ENCODE measurements at places on chromosomes 3 and 15. TPM values are rescaled to one million over a fixed set of nuclear protein-coding genes. Genes with fewer than 3 reads are reported as not detected.

CTXN2 gene
- polyA plus RNA-seq = 1.6 TPM

GREM1 gene
- 1.4 TPM for polyA plus RNA-seq

IMPG2 gene
- 0.53 TPM for polyA plus RNA-seq

ARPIN gene
- polyA plus RNA-seq = 15.9 TPM

ARHGEF3 gene
- 43.1 TPM for polyA plus RNA-seq

FRMD5 gene
- polyA plus RNA-seq = 12.3 TPM

SKOR1 gene
- polyA plus RNA-seq = 1.3 TPM

- no peak for DNase-seq
- no peaks in the 10 kb centered on the region for H3K27me3 ChIP-seq
- no peak overlapping the region for H3K27ac ChIP-seq
- H3K36me3 ChIP-seq = no peaks in the 10 kb centered on the region
Observed at GRCh38 chr15:62326460-62327011, 161.5 kb upstream of the C2CD4B start.

- H3K4me3 ChIP-seq = no peak overlapping the region
- DNase-seq = no peak
- no peaks in the 10 kb centered on the region for H3K27me3 ChIP-seq
Observed at GRCh38 chr3:196181127-196181546, 30.1 kb downstream of the ZDHHC19 start.

GRCh38 chr15:68630211-68630555, 51.4 kb downstream of the CORO2B start:
- no peaks in the 10 kb centered on the region for H3K27me3 ChIP-seq
- H3K27ac ChIP-seq = no peak overlapping the region
- H3K4me3 ChIP-seq = no peak overlapping the region
- H3K36me3 ChIP-seq = no peaks in the 10 kb centered on the region
- DNase-seq = no peak

DNA sequence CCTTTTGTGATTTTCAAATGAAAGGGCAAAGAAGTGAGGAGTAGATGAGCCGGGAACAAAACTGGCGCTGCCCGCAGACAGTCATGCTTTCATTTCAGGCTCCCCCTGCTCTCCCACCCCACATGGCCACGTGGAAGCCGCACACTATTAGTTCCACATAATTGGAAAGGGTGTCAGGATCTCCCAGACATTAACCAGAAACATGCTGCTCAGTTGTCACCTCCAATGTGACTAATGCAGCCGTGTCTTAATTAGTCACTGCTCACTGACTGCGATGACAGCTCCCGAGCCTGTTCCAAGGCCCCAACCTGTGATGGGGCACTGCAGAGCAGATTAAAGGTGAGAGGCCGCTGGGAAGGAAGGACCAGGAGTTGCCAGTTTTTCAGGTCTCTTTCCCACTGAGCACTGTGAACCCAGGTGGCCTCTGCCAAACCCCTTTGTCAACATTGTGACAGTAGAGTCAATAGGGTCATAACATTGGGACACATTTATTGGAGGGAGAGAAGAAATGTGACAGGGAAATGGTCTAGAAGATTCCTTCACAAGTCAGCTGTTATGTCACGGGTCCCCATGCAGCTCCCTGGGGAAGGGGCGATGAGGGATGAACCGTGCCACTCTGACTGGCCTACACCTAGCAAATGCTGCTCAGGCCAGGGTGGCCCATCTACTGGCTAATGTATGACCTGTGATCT, 38.6 kb upstream of the SFMBT1 start:
- H3K36me3 ChIP-seq = no peaks in the 10 kb centered on the region
- no peak overlapping the region for H3K27ac ChIP-seq
- H3K4me1 ChIP-seq = no peaks in the 10 kb centered on the region
- no peaks in the 10 kb centered on the region for H3K27me3 ChIP-seq
- no peak for DNase-seq
- H3K4me3 ChIP-seq = no peak overlapping the region

- DNase-seq = no peak
- H3K4me1 ChIP-seq = peaks cover 73% of the 10 kb centered on the region
- peak overlapping the region; percentile 41 for H3K27ac ChIP-seq
- H3K27me3 ChIP-seq = no peaks in the 10 kb centered on the region
- H3K36me3 ChIP-seq = no peaks in the 10 kb centered on the region
Observed at GRCh38 chr3:46950650-46951241, 25.8 kb downstream of the CCDC12 start.

DNA sequence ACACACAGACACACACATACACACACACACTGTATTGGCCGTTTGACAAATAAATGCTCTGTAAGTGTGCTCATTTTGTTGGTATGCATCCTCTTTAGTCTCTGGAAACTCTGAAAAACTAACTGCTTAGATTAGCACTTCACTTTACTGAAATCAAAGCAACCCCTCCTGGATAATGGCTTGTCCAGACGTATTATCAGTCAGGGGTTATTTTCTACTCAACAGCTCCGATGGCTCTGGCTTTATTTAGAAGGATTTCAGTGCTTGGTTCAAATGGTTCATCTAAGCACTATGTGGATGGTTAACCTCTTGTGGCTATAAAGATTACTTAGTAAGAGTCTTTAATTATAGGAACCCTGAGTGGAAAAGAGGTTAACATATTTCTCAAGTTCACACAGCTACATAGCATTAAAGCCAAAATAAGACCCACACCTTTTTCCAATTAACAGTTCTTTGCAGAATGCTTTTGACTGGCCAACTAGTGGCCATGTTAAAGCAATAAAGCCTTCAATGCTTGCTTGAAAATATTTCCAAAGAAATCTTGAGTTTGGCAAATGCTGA, 516.1 kb upstream of the NAALADL2 start:
- H3K27me3 ChIP-seq = no peaks in the 10 kb centered on the region
- no peak overlapping the region for H3K27ac ChIP-seq
- no peaks in the 10 kb centered on the region for H3K36me3 ChIP-seq
- no peak for DNase-seq

GRCh38 chr3:171028025-171028778, 1.7 kb upstream of the SLC2A2 start:
- no peaks in the 10 kb centered on the region for H3K27me3 ChIP-seq
- peak overlapping the region; percentile 13 for H3K4me3 ChIP-seq
- no peak overlapping the region for H3K27ac ChIP-seq
- H3K4me1 ChIP-seq = no peaks in the 10 kb centered on the region
- H3K36me3 ChIP-seq = no peaks in the 10 kb centered on the region
- peak; percentile 33 for DNase-seq

- no peak overlapping the region for H3K4me3 ChIP-seq
- H3K27me3 ChIP-seq = no peaks in the 10 kb centered on the region
- DNase-seq = no peak
- peaks cover 9% of the 10 kb centered on the region for H3K4me1 ChIP-seq
- H3K36me3 ChIP-seq = no peaks in the 10 kb centered on the region
Observed at GRCh38 chr15:48858401-48858800, 19.5 kb upstream of the EID1 start.

GRCh38 chr3:29758434-29759322, 477.8 kb downstream of the RBMS3 start:
- peak overlapping the region; percentile 26 for H3K27ac ChIP-seq
- no peaks in the 10 kb centered on the region for H3K36me3 ChIP-seq
- H3K4me3 ChIP-seq = no peak overlapping the region
- H3K27me3 ChIP-seq = no peaks in the 10 kb centered on the region
- no peak for DNase-seq

- H3K36me3 ChIP-seq = no peaks in the 10 kb centered on the region
- DNase-seq = no peak
- H3K4me1 ChIP-seq = no peaks in the 10 kb centered on the region
- H3K27ac ChIP-seq = no peak overlapping the region
- no peak overlapping the region for H3K4me3 ChIP-seq
Observed at GRCh38 chr15:79673416-79674123, 223.2 kb downstream of the MTHFS start.

DNA sequence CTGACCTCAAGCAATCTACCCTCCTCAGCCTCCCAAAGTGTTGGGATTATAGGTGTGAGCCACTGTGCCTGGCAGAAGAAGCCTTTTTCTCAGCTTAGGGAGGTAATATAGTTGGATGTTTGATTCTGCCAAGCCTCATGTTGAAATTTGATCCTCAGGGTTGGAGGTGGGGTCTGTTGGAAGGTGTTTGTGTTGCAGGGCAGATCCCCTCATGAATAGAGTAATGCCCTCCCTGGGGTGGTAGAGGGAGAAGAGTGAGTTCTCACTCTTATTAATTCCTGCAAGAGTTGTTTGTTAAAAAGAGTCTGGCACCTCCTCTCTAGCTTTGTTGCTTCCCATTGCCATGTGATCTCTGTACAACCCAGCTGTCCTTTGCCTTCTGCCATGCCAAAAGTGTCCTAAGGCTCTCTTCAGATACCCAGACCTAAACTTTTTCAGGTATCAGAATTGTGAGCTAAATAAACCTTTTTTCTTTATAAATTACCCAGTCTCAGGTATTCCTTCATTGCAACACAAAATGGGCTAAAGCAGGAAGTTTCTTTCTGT, 16.4 kb downstream of the NECTIN3 start:
- no peaks in the 10 kb centered on the region for H3K4me1 ChIP-seq
- no peak overlapping the region for H3K27ac ChIP-seq
- no peaks in the 10 kb centered on the region for H3K36me3 ChIP-seq
- H3K4me3 ChIP-seq = no peak overlapping the region
- no peaks in the 10 kb centered on the region for H3K27me3 ChIP-seq

- DNase-seq = no peak
- H3K36me3 ChIP-seq = no peaks in the 10 kb centered on the region
- no peaks in the 10 kb centered on the region for H3K27me3 ChIP-seq
- peaks cover 46% of the 10 kb centered on the region for H3K4me1 ChIP-seq
- no peak overlapping the region for H3K4me3 ChIP-seq
- no peak overlapping the region for H3K27ac ChIP-seq
Observed at GRCh38 chr3:124775877-124776276, 45.6 kb downstream of the UMPS start.

GRCh38 chr15:56533731-56534403, 68.9 kb upstream of the MNS1 start:
- H3K36me3 ChIP-seq = no peaks in the 10 kb centered on the region
- H3K4me1 ChIP-seq = no peaks in the 10 kb centered on the region
- no peak for DNase-seq

DNA sequence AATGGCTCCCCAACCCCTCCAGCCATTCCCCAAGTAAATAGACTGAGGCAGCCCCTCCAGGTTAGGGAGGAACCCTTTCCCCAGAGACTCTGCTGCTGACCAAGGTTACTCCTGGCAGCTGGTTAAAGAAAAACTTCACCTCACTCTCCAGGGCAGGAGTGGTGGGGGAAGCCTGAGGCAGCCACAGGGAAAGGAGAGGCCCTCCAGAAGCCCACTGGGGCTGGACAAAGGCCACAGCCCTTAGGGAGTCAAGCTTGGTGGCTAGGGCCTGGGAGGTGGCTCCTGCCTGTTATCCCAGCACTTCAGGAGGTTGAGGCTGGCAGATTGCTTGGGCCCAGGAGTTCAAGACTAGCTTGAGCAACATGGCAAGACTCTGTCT, 923 bp downstream of the ACY1 start:
- H3K36me3 ChIP-seq = no peaks in the 10 kb centered on the region
- H3K4me3 ChIP-seq = no peak overlapping the region
- peak overlapping the region; percentile 14 for H3K27ac ChIP-seq
- peaks cover 20% of the 10 kb centered on the region for H3K4me1 ChIP-seq

- no peak for DNase-seq
- no peaks in the 10 kb centered on the region for H3K36me3 ChIP-seq
- no peaks in the 10 kb centered on the region for H3K27me3 ChIP-seq
- no peak overlapping the region for H3K27ac ChIP-seq
Observed at GRCh38 chr3:121111914-121112612, 204.1 kb downstream of the STXBP5L start.

- no peaks in the 10 kb centered on the region for H3K27me3 ChIP-seq
- H3K27ac ChIP-seq = no peak overlapping the region
- no peaks in the 10 kb centered on the region for H3K36me3 ChIP-seq
- H3K4me1 ChIP-seq = no peaks in the 10 kb centered on the region
- no peak for DNase-seq
Observed at GRCh38 chr15:26015516-26016075, 152.5 kb upstream of the ATP10A start.

DNA sequence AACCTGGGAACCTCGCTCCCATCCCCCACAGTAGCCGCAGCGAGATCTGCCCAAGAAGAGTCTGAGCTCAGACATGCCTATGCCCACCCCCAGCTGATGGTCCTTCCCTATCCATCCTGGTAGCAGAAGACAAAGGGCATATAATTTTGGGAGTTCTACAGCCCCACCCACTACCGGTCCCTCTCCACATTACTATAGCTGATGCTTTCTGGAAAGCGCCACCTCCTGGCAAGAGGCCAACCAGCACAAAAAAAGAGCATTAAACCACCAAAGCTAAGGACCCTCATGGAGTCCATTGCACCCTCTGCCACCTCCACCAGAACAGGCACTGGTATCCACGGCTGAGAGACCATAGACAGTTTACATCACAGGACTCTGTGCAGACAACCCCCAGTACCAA, 168.4 kb downstream of the MEGF11 start:
- no peaks in the 10 kb centered on the region for H3K36me3 ChIP-seq
- DNase-seq = no peak
- peaks cover 18% of the 10 kb centered on the region for H3K4me1 ChIP-seq
- no peak overlapping the region for H3K4me3 ChIP-seq

- H3K27me3 ChIP-seq = no peaks in the 10 kb centered on the region
- H3K36me3 ChIP-seq = no peaks in the 10 kb centered on the region
- H3K4me3 ChIP-seq = no peak overlapping the region
- no peak for DNase-seq
- peaks cover 4% of the 10 kb centered on the region for H3K4me1 ChIP-seq
Observed at GRCh38 chr3:195139091-195139875, 131.7 kb downstream of the XXYLT1 start.

DNA sequence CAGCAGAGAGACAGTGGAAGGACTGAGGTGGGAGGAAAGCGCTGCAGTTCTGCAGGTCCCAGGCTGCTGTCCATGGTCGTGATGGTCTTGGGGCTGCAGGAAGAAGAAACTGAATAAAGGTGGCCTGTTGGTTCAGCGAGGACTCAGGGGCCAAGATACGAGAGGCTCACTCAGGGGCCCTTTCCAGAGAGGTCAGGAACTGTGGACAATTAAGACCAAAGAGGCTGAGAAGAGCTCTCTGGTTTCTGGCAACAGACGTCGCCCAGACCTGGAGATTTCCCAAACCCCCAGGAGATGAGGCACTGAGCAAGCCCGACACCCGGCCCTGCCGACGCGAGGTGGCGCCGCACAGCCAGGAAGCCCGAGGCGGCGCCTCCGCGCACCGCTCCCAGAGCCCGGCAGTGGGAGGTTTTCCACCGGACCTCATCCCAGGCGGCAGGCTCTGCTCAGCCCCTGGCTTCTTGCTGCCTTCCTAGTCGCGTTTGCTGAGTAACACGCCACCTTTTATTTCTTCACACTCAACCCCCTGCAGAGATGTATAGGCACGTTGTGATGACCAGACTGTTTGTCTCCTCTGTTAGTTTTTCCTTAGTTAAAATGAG, 56.4 kb upstream of the ARRDC4 start:
- peak; percentile 87 for DNase-seq
- no peak overlapping the region for H3K27ac ChIP-seq
- no peaks in the 10 kb centered on the region for H3K27me3 ChIP-seq
- peak overlapping the region; percentile 0 for H3K4me3 ChIP-seq
- H3K4me1 ChIP-seq = no peaks in the 10 kb centered on the region
- no peaks in the 10 kb centered on the region for H3K36me3 ChIP-seq

- H3K4me1 ChIP-seq = peaks cover 21% of the 10 kb centered on the region
- H3K27ac ChIP-seq = no peak overlapping the region
- no peaks in the 10 kb centered on the region for H3K27me3 ChIP-seq
- no peaks in the 10 kb centered on the region for H3K36me3 ChIP-seq
- no peak for DNase-seq
Observed at GRCh38 chr3:69290430-69290829, 95.5 kb downstream of the FRMD4B start.

- peak overlapping the region; percentile 86 for H3K27ac ChIP-seq
- DNase-seq = peak; percentile 96
- peaks cover 72% of the 10 kb centered on the region for H3K4me1 ChIP-seq
- no peaks in the 10 kb centered on the region for H3K36me3 ChIP-seq
- no peaks in the 10 kb centered on the region for H3K27me3 ChIP-seq
Observed at GRCh38 chr15:90557186-90558084, 27.7 kb downstream of the CRTC3 start.

- no peaks in the 10 kb centered on the region for H3K27me3 ChIP-seq
- no peaks in the 10 kb centered on the region for H3K4me1 ChIP-seq
- H3K36me3 ChIP-seq = no peaks in the 10 kb centered on the region
- DNase-seq = no peak
- H3K4me3 ChIP-seq = no peak overlapping the region
Observed at GRCh38 chr3:169619793-169620192, 43.7 kb downstream of the MECOM start.
